ENCODE measurements at places on chromosomes 7 and 10.

DNA sequence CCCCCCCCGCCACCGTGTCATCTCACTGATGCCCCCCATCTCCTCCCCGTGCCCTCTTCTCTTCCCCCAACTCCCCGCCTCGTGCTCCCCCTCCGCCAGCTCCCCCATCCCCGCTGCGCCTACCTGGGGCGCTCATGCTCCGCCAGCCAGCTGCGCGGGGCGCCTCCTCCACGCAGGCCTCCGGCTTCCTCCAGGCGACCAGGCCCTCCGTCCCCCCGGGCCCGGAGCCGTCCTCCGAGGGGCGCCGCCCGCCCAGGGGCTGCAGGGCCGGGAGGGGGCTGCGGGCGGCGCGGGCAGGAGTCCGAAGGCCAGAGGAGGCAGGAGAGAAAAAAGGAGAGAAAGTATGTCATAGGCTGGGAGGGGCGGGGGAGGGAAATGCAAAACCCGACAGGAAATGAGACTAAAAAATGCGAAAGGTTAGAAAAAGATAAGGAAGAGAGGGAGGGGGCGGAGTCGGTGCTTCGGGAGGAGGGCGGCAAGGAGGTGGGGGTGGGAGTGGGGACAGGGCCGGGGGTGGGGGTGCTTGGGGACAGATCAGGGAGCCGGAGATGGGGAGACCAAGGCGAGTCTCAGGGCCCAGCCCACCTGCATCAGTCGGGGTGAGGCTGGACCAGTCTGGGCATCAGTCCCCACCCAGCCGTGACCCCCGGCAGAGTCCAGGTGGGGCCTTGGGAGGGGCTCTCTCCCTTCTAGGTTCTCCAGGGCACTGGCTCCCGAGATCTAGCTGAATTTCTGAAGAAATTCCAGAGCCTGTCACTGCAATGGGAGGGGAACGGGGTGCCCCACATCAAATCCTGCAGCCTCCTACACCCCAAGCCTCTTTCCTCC, at the start of gene CARD11:
TSS of gene CARD11 (minus strand) at position 324 of the 828 bp plus-strand sequence. CDS start 85,361 bp downstream, outside the sequence.
- no peak for DNase-seq

DNA sequence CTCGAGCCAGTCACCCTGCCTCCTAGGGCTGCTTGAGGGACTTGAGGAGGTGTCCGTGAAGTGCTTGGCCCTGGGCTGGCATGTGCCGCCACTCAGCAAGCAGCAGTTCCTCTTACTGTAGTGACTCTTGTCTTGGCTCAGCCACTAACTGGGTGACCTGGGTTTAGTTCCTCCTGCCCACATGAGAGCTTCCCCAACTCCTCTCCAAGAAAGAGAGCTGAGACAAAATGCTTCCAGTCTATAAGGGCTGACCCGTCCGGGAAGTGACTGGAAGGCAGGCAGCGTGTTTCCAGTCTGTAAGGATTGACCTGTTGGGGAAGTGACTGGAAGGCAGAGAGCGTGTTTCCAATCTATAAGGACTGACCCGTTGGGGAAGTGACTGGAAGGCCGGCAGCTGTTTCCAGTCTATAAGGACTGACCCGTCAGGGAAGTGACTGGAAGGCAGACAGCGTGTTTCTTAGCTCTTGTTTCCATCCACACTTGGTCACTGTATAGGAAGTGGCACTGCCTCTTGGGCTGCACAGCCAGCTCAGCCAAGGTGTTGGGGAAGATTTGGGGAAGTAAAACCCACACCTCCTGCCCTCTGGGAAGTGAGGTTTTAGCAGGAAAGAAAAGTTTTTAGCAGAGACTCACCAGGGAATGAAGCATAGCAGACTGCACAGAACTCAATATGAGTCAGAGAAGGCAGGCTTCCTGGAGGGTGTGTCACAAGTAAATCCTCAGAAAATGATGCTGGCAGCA, 53.3 kb upstream of the PPIF start:
- DNase-seq: no peak

DNA sequence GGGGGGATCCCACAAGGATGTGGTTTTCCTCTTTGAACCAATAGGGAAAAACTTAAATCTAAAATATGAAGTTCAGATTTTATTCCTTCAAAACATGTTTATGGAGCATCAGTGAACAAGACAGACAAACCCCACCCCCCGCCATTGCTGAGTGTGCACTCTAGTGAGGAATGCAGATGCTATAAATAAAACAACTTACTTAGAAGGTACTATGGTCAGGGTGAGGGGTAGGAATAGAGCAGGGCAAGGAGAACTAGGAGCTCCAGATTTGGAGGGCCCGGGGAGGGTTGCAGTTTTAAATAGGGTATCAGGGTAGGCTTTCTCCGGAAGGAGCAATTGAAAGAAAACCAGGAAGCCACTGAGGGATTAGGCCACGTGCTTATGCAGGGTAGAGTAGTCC, 47.9 kb downstream of the CELF2 start:
- no peak for DNase-seq

DNA sequence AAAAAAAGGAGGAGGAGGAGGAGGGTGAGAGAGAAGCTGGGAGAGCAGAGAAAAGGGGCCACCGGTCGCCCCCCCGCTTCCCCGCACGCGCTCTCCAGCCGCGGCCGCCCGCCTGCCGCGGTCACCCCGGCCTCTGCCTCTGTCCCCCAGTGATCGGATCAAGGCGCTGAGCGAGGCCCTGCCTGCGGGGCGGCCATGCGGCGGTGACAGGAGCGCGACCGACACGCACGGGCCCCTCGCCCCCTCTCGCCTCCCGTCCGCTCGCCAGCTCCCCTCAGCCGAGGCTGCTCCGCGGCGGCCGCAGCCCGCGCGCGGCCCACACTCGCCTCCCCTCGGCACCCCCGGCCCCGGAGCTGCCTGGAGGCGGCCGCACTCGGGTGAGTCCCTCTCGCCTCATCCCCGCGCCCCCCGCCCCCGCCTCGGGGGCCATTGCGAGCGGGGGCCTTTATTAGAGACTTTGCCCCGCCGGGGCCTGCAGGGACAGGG, at the start of gene GTF2I:
TSS of gene GTF2I (plus strand) at position 27 of the 486 bp plus-strand sequence. CDS start 31,411 bp downstream, outside the sequence.
- no peak for DNase-seq

Measured in NCI-H82 (cell line).